ENCODE measurements at places on chromosomes 7 and 10. TPM values are rescaled to one million over a fixed set of nuclear protein-coding genes. Genes with fewer than 3 reads are reported as not detected.

Gene GFRA1
- 5.2 TPM for total RNA-seq

Gene NCAPG2
- 10.5 TPM for total RNA-seq

Gene PRRT4
- 0.16 TPM for total RNA-seq

Gene OGDHL
- 0.13 TPM for total RNA-seq
